ENCODE measurements at places on chromosomes 2 and 18.
A peak's percentile ranks its signal among the peaks of the same experiment; 100 is the strongest.

DNA sequence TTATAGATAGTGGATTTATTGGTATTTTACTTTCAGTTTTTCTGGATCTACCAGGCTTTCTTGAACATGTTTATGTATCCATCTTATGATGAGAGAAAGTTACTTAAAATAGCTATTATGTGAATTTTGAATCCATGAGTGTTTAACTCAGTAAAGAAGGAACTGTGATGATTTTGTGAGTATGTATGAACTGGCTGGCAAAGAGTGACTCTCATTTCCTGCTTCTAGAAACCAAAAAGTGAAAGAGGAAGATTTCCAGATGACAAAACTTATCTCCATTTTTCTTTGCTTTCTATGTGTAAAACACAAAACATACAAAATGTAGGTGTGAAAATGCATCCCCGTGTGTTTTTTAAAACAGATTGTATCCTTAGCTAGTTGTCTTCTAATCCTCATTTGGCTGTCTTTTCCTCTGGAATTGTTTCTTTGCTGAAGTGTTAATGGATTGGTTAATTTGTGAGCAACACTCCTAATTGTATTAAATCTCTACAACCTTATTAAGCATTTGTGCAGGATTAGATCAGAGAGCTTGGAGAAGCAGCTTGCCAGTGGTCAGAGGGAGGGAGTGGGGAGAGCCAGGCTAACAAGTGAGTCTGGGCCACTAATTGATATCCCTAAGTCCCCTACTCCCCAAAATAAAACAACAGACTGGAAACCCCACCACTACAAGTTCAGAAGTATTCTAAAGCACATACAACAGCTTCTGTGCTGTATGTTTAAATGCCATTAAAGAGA, 23.9 kb downstream of the PTPRM start:
- no peak for DNase-seq

GRCh38 chr18:28494151-28494550, 317.2 kb upstream of the CDH2 start:
- no peak for DNase-seq

- no peak for DNase-seq
Measured at GRCh38 chr2:239433777-239434403, 33.1 kb upstream of the HDAC4 start.

- no peak for DNase-seq
Measured at GRCh38 chr2:43105586-43106558, 120.5 kb downstream of the ZFP36L2 start.

DNA sequence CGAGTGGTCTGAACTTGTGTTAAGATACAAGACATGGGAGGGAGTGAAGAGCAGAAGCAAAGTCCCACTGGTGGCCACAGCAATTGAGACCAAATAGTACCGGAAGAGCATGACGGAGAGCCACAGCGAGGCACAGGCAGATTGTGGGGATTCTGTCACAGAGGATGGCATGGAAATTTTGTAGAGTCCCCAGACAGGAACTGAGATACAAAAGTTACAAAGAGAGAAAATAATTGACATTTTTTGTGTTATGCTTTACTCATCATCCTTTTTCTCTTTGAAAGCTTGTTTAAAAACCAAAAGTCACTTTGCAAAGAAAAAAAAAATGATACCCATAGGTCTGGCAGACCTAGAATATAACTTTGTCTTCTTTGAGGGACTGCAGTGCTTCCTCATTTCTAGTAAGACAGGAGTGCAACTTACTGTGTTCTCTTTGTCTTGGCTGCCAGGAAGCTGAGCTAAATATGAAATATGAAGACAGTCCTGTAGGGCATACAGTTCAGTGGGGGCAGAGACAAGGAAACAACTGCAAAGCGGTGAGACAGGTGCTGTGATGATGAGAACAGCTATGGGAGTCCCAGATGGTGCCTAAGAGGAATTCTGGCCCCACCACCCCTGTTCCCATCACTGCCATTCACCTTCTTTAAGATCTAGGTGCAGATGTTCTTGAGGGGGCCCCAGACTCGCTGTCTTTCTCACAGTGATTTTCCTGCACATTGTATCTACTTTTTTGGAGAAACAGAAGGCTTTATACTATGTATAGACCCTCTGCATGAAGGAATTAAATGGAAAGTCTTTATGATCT, 5.2 kb downstream of the ARHGAP25 start:
- no peak for DNase-seq

DNA sequence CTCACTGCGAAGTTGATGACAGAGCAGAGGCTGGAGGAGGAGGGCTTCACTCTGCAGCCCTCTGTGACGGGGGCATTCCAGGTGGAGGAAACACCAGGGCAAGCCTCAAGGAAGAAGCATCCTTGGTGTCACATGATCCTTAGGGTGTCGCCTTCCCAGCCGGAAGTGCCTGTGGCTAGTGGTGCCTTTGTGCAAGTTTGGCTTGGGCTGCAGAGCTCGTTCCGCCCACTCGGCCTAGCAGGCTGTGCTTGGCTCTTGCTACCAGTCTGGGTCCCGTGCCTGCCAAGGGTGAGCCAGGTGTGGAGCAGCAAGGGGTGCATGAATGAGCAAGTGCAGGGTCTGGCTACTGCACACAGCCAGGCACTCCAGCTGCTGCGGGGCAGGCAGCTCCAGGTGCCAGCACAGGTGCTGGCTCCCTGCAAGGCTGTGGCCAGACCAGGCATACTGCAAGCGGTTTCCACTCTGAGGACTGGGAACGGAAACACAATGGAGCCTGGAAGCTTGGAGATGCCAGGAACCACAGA, 325.3 kb upstream of the SMIM21 start:
- DNase-seq: peak; percentile 56

DNA sequence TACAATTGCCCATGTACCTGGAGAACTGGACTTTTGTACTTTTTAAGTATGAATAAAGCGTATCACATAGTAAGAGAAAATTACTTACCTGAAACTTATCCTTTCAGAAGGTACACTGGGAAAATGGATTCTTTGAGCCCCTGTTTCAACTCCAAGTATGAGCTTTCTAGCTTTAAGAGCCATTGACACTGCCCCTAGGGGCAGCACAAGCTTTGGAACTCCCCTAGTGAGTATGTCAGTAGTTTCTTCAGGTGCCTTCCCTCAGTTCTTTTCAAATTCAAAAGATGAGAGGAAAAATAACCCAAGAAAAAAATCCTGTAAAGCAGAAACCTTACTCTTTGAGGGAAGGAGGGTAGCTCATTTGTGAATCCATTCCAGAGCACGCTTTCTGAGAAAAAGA, 124.1 kb downstream of the MEMO1 start:
- DNase-seq: no peak

DNA sequence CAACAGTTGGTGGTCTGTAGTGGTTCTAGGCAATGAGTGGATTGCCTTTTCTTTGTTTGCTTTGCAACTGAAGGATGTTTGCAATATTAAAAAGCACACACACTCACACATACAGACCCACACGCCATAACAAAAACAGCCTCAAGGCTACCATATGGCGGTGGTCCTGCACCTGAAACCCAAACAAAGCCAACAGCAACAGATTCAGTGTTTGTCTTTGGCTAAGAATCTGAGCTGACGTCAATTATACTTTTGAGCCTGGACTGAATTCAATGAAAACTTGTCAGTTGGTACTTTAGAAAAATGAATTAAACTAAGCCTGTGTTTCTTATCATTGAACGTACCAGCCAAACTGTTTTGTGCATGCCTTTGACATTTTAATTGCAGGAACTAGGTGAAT, 65.0 kb upstream of the NYAP2 start:
- DNase-seq: peak; percentile 69

- no peak for DNase-seq
Measured at GRCh38 chr2:109218792-109219126, 89.8 kb downstream of the SH3RF3 start.

GRCh38 chr2:20169796-20170703, 54.9 kb downstream of the SDC1 start:
- no peak for DNase-seq

DNA sequence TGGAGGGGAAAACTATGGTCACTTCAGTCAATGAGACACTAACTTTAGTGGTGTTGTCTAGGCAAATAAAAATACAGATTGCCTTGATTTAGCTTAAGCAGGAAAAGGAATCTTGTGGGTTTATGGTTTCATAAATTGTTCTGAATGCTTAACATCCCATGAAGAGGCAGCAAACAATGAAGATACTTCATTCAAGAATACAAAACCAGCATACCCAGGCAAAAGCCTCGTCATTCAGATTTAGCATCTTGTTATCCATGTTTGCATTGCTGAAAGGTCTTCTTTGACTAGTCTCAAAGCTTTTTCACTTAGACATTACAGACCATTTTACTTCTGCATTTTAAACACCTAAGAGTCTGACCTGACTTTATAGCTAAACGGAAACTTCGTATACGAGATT, 272.7 kb upstream of the FSHR start:
- no peak for DNase-seq

DNA sequence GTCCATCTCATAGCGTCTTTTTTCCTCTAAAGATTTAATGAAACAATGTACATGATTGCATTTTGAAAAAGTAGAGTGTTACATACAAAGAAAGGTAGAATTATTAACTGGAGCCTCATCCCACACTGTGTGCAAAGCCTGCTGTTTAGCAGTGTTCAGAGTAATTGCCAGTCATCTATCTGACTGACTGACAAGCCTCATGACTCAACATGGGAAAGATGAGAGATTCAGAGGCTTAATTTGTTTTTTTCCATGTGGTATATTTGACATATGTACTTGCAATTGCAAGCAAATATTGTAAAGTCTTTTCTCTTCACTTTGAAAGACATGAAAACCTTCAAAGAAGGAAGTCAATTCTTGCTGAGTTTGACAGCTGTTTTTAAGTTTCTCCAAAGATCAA, 14.7 kb downstream of the PCARE start:
- no peak for DNase-seq

DNA sequence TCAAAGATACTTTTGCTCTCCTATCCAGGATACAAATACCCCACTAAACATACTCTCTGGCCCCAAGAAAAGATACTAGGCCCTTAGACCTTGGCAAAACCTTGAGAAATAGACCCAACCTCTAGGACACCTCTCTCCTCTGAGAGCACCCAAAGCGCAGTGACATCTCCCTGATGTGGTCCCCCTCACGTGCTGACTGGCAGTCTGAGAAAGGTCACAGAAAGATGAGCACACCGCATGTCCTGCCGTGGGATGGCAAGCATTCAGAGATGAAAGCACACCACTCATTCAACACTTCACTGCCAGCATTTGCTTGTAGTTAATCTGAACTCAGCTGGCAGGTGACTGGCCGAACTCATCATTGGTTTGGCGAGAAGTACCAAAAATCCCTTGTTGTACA, 6.1 kb upstream of the TBC1D8 start:
- DNase-seq: no peak

GRCh38 chr2:118697781-118698180, 149.7 kb downstream of the EN1 start:
- DNase-seq: no peak

DNA sequence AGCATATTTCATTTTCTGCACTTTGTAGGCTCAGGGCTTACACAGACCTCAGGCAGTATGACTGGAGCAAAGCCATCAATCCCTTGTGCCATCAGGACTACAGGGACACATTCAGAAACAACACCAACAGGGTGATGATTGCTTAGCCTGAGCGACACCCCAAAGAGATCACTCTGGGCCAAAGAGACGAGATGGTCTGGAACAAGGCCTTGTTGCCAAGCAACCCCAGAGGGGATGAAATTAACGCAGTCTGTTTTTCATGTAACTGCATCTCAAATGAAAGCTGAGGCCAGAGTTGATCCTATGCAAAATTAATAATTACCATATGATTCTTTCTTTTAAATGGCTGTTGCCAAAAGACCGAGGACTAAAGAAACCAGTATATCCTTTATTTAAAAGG, 20.2 kb upstream of the B3GNT2 start:
- DNase-seq: no peak

GRCh38 chr2:96637385-96638143, 548 bp downstream of the KANSL3 start:
- DNase-seq: peak; percentile 66

- peak; percentile 49 for DNase-seq
Measured at GRCh38 chr2:67828066-67828465, 234.7 kb downstream of the C1D start.

DNA sequence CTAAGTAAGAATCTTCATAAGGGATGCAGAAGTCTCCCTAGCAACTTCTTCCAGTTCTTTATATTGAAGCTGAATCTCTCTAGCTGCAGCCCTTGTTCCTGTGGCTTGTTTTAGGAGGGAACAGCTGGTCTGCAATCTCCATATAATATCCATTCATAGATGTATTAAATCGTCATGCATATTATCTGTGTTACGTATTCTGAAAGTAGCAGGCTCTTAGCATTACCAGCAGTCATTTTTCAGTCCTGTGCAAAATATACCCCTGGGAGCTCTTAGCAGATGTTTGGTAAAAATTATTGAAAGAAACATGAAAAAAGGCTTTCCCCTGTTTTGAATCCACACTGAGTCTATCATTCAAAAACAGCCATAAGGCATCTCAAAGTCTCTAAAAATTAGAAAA, 385.3 kb downstream of the IRS1 start:
- DNase-seq: no peak

DNA sequence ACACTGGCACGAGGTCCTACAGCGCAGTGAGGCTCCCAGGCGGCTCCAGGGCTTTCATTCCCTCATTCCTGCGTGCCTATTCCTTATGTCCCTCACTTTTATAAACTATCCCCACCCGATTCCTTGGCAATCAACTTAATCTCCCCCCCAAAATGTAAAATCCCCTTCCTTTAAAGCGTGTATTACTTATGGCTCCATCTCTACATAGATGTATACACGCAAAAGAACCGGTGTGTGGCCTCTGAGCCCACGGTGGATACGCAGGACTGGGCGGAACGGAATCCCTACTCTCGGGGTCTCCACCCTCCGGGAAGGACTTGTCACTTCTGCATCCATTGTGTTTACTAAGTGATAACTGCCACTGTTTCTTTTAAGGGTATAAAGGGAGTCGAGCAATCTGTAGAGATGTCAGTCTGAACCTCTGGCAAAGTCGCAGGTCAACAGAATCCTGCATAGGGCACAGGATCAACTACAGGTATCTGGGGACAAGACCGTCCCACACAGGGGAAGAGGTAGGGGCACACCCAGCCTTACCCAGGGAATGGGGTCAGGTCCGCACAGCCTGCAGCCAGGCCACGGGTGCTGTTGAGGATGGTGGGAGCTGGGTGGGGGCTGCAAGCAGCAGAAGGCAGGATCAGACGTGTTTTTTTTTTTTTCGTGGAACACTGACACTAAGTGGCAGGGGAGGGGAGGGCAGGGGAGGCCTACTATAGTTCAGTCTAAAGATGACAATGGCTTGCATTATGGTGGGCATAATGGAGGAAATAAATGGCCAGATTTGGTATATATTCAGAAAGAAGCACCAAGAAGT, 42.1 kb downstream of the HDLBP start:
- DNase-seq: no peak

GRCh38 chr2:206176901-206177300, 17.2 kb downstream of the EEF1B2 start:
- DNase-seq: no peak

GRCh38 chr18:45974088-45974536, 7.0 kb upstream of the EPG5 start:
- peak; percentile 24 for DNase-seq

Data from NCI-H510A (cell line).